Upper lobe of right lung (tissue), 1 donor: ENCODE measurements at places on chromosomes 5 and 9. TPM values are rescaled to one million over a fixed set of nuclear protein-coding genes. Genes with fewer than 3 reads are reported as not detected.

Gene DENND4C
- 105 TPM for total RNA-seq

DNA sequence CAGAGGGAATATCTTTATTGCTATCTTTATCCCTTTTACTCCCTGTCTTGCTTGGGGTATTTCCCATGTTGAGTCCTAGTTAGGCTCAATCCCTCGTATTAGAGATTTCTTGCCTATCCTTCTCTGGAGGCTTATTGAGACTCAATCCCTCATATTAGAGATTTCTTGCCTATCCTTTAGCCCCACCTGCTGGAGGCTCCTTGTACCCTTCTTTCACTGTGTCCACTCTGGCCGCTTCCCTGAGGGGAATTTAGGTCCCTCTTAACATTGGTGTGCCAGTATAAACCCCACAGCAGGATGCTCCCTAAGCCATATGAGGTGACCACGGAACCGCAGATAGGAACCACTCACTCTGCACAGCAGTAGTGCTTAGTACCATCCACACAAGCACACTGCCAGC, 110.7 kb upstream of the MAMDC2 start:
- no peak for DNase-seq
- H3K27ac ChIP-seq = no peak overlapping the region
- no peaks in the 10 kb centered on the region for H3K4me1 ChIP-seq
- no peak overlapping the region for H3K4me3 ChIP-seq

Gene TRPM6
- 1.2 TPM for total RNA-seq

Gene WDR38
- total RNA-seq = not detected

Gene SLC24A2
- total RNA-seq = not detected

Gene SPINK4
- total RNA-seq = not detected

Gene FGD3
- 21.6 TPM for total RNA-seq

GRCh38 chr5:53463909-53464621, 16.4 kb upstream of the FST start:
- no peaks in the 10 kb centered on the region for H3K36me3 ChIP-seq
- no peak overlapping the region for H3K4me3 ChIP-seq
- H3K27ac ChIP-seq = no peak overlapping the region
- DNase-seq = no peak

DNA sequence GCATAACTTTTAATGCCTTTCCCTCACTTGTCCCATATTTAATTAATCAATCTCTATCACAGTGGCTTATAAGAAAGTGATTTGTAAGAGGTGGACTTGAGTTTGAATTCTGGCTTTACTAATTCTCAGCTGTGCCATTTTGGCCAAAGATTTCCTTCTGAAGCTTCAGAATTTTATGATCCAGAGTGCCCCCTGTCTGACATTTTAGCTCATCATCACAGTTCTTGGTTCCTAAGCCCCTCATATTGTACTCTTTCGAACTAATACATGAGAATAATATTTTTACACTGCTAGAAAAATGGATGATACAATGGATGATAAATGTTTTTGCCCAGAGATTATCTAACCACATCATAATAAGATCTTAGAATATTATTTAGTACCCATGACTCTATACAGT, 1014.1 kb downstream of the PTPRD start:
- H3K36me3 ChIP-seq = no peaks in the 10 kb centered on the region
- no peak overlapping the region for H3K27ac ChIP-seq
- no peak overlapping the region for H3K4me3 ChIP-seq
- no peak for DNase-seq
- H3K4me1 ChIP-seq = no peaks in the 10 kb centered on the region
- H3K27me3 ChIP-seq = no peaks in the 10 kb centered on the region

DNA sequence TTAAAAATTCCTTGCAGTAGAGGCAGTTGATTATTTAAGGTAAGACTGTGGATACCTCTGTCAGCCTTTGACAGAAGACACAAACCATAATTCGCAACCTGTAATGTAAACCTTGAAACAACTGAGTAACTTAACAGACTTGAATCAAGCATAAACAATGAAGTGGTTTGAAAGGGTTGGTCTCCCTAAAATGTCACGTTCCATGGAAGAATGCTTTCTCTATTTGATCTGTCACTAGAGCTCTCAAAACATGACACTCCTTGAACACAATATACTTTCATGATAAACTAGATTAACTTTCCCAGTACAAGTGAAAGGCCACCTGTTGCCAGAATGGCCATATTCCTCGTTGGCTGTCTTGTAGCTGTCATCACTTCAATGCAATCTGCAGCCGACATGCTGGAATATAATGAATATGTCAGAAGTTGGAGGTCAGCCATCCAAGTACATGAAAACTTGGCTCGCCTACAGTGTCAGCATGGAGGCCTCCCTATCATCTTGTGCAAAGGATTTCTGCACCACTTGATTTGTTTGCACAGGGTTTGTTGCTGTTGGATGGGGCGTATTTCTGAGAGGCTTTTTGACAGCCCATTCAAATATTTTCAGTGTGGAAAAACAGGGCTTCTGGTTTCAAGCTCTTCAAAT, 228.0 kb downstream of the TLE4 start:
- H3K4me1 ChIP-seq = no peaks in the 10 kb centered on the region
- no peak overlapping the region for H3K4me3 ChIP-seq
- no peaks in the 10 kb centered on the region for H3K36me3 ChIP-seq
- H3K27me3 ChIP-seq = no peaks in the 10 kb centered on the region
